ENCODE measurements at places on chromosomes 3 and 15.

- DNase-seq = no peak
Measured at GRCh38 chr3:166685246-166685645, 694.9 kb downstream of the ZBBX start.

- peak; percentile 89 for DNase-seq
Measured at GRCh38 chr3:117734496-117734895, 1024.9 kb downstream of the TUSC7 start.

DNA sequence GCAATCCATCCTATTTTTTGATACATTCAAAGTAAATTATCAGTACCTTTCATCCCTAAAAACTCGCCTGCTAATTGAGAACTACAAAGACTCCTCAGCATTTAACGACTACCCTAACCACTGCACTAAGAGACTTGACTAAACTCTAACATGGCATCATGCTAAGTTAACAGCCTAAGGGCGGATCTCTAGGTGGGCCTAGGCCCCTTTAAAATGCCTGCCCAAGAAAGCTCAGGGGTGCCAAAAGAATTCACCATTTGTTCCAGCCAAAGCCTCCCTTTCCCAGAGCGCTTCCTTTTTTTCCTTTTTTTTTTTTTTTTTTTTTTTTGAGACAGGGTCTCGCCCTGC lies 568 bp upstream of the NEK4 start:
- no peak for DNase-seq

DNA sequence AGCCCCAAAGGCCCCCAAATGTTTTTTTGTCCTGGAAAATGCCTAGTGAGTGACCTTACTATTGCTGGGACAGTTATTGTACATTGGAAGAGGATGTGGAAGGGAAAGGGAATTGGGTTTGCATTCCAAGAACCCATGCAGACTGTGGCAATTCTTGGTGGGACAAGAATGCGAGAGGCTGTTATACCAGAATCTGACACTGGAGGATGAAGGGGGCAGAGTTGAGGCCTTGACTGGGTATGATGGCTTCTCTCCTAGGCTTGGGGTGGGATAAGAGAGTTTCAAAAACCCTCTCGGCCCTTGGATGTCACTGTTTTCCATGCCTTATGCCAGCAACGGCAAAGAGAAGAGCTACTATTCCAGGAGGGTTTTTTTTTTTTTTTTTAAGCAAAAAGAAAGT lies 25.3 kb downstream of the IL16 start:
- no peak for DNase-seq
